Aorta (tissue), 5 donors: ENCODE measurements at places on chromosomes 7 and 10. TPM values are rescaled to one million over a fixed set of nuclear protein-coding genes. Genes with fewer than 3 reads are reported as not detected.

DNA sequence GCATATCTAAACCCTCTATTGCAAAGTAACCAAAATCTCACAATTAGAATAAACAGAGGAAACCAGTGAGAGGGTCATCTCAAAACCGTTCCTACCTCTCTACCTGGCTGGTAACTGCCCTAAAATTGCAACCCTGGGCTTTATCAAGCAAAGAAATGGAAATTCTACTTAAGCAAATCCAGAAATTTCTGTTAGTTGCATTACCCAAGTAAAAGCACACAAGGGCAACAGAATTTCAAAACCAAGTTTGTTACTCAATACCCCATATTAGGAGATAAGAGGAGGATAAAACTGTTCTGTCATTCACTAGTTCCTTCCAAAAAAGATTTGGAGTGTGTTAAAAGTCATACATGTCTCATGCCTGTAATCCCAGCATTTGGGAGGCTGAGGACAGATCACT, 195.3 kb downstream of the FAM107B start:
- no peaks in the 10 kb centered on the region for H3K36me3 ChIP-seq
- DNase-seq: no peak
- no peaks in the 10 kb centered on the region for H3K4me1 ChIP-seq
- no peak overlapping the region for H3K4me3 ChIP-seq
- no peak overlapping the region for H3K27ac ChIP-seq
- no peaks in the 10 kb centered on the region for H3K27me3 ChIP-seq

- no peaks in the 10 kb centered on the region for H3K36me3 ChIP-seq
- H3K27ac ChIP-seq: no peak overlapping the region
- H3K27me3 ChIP-seq: no peaks in the 10 kb centered on the region
- H3K4me1 ChIP-seq: no peaks in the 10 kb centered on the region
Measured at GRCh38 chr7:39428221-39428620, 138.0 kb upstream of the YAE1 start.

DNA sequence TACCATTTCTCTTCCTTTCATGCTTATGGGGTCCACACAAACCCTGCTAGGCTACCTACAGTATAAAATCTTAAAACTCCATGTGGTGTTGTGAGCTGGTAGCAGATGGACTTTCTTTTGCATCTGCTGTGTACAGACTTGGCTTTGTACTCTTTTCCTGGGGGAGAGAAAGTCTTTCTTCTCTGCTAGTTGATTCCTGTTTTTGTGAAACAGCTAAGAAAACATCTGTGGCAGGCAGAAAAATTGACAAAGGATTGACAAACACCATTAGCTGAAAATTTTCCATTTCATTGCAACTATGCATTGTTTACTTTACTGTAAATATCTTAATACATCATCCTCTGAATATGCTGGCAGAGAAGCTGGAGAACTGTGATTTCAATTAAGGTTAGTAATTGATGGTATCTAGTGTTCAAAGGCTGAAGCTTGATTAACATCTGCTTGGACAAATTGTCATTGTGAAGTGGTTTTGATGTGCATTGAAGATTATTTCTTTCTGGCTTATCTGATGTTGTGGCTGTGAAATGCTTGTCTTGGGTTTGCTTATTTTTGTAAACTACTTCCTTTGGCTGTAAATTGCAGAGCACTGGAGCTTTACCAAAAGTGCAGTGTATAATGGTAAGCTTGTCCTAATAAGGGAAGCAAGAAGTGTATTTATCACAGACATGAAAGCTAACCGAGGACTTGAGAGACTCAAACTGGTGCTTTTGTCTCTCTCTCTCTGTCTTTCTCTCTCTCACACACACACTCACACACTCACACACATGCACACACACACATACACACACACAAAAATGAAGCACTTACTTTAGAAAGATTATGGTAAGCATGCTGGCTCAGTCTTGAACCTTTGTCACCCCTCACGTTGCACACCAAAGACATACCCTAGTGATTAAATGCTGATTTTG, at the start of gene FOXP2:
Gene FOXP2, plus strand, starts transcription at position 660 of the 908 bp plus-strand sequence. CDS start 11,697 bp downstream, outside the sequence.
- no peaks in the 10 kb centered on the region for H3K36me3 ChIP-seq
- no peak for DNase-seq
- H3K4me1 ChIP-seq: no peaks in the 10 kb centered on the region
- H3K4me3 ChIP-seq: peak within 1 kb of the TSS; percentile 83
- no peaks in the 10 kb centered on the region for H3K27me3 ChIP-seq

SPDYE6 gene
- total RNA-seq: not detected
